ENCODE measurements at places on chromosomes 5 and 9.

- DNase-seq, result no peak
These were observed 9.8 kb downstream of the SEMA4D start for GRCh38 chr9:89488131-89488530.

DNA sequence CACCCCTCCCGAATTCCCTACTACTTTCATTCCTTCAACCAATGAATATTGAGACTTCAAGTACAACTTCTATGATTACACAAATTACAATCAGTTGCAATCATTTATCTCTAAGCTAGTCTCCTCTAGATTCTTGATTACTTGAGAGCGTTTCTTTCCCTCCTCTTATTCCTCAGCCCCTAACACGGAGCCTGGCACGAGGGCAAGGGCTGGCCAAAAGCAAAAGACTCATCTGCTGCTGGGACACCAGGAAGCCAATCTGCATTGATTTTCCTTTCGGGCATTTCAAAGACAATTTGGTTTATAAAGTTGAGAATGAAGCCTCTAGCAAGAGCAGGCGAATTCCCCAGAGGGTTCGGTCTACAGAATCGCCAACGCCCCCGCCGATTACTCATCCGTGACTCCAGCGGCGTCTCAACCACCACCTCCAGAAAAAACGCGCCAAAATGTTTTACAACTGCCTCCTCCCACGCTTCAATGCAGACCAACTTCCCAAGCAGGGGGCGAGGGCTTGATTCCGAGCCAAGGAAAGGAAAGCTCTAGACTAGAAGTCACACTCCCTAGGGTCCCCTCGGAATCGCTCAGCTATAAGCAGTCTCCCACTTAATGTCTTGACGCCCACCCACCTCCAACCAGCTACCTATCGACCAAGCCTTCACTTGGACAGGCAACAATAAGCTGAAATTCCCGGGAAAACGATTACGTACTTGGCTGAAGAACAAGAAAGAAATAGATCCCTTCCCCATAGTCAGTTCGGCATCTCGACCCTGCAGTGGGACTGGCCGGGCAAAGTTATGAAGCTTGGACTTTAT lies 1.5 kb downstream of the PCSK1 start:
- DNase-seq, result no peak

GRCh38 chr9:92729735-92730155 lies 34.9 kb downstream of the BICD2 start:
- no peak for DNase-seq

- DNase-seq, result no peak
These were observed 75.4 kb upstream of the SELENOP start for GRCh38 chr5:42887097-42887496.

- DNase-seq, result no peak
These were observed 141.8 kb downstream of the YIPF5 start for GRCh38 chr5:144028636-144029035.

DNA sequence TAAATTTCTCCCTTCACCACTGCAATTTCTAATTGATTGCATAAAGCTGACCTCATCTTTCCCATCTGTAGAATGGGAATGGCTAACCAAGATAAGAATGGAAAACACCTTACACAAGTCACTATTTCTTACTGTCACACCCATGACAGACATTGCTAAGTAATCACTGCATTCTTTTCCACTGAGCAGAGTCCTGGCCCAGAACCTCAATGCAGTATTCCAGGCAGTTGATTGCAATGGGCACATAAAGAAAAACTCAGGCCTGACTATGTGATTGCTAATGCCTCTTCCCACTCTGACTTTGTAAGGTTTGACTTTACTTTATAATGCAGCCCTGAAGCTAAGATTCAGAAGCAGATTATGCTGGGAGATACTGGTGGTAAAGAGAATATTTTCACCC lies 29.3 kb downstream of the TRIM32 start:
- no peak for DNase-seq

GRCh38 chr9:68536876-68537615 lies 3.6 kb downstream of the TMEM252 start:
- no peak for DNase-seq

DNA sequence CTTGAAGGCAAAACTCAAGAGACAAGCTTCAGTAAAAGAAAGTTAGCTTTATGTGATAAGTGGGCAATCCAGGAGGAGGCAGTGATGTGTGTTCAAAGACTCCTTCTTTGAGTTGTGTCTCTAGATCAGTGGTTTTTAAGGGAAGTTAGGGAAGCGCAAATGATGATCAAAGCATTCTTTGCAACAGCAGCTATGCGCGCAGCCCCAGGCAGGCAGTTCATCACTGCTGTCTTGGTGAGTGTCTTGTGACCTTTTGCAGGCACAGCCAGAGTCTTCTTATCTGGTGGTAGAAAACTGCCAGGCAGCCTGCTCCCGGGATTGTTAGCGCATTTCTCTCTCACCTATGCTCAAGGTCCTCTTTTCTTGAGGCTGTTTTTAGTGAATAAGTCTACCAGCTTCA lies 40.3 kb upstream of the CLK4 start:
- DNase-seq, result no peak

DNA sequence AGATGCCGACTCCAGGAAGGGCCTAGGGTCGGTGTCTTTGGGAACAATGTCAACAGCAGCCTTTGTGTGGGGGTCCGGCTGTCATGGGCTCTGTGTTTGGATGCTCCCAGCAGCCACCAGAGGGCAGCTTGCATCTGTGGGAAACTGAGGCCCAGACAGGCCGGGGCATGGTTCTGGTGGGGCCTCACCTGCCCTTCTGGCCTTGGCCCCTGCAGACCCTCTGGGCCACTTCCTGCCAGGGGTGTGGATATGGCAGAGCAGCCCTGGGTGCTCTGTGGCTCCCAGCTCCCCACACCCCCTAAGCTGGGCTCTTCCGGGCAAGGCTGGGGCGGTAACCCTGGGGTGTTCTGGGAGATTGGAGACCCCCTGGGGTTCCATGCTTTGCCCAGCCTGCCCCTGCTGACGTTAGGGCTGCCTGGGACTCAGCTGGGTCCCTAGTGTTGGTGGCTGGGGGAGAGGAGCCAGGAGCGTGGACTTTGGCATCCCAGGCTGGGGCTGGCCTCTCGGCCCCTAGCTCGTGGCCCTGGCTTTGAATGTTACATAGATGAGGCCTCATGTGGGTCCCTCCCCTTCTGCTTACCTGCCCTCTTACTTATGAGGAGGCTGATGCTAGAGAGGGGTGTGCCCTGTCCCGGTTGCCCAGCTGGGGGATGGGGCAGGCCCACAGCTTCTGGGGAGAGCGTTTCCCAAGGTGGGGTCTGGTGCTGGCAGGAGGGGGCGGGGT lies 38.3 kb downstream of the RXRA start:
- no peak for DNase-seq

GRCh38 chr9:127828262-127829031 lies 25.8 kb downstream of the FPGS start:
- DNase-seq, result no peak

GRCh38 chr5:135318924-135319323 lies 80.1 kb downstream of the MACROH2A1 start:
- no peak for DNase-seq

DNA sequence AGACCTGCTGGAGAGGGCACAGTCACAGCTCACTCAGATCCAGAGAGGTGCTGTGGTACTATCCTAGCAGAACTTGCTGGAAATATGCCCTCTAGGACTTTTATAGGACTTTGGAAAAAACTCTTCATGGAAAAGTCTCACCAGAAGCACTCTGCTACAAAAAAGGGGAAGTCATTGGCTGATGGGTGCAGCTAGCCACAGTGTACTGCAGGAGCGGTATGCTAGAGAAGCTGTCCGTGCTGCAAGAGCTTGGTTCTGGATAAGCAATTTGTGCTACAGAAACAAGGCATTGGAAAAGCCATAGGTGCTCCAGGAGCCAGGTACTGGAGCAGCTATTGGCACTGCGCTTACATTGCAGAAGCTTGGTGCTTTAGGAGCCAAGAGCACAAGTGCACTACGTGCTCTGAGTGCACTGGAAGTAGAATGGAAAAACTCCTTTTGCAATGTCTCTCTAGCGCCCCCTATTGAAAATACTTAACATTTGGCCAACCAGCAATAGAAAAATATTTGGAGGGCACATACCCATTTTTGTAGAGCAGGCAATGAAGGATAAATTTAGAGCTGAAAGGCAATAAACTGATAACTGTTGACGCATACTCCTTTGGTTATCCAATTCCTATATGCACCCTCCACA lies 83.4 kb downstream of the MEGF10 start:
- no peak for DNase-seq

- no peak for DNase-seq
These were observed 178.2 kb downstream of the SEC61B start for GRCh38 chr9:99400184-99400731.

DNA sequence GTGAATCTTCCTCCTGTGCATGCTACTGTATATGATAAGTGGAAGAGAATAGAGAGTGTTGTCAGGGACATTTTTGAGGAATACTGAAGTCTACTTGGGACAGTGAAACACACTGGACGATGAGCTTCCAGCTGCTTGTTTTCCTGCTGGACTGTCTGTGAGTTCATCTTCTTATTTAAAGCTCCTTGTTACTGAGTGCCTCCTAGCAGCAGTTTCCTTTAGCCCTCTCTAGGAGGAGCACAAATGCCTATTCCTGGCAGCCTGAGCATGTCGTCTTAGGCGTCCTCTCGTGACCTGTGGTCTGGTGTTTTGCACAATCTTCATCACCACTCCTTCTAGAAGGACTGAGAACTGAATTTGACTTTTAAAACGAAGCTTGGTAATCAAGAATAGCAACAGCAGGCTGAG lies 43.8 kb downstream of the ANKRD33B start:
- no peak for DNase-seq

GRCh38 chr5:81533629-81534405 lies 139.9 kb upstream of the ACOT12 start:
- DNase-seq, result no peak

- DNase-seq, result no peak
These were observed 35.8 kb downstream of the PHF2 start for GRCh38 chr9:93612052-93612795.

GRCh38 chr9:16611983-16612382 lies 258.5 kb downstream of the BNC2 start:
- DNase-seq, result no peak

DNA sequence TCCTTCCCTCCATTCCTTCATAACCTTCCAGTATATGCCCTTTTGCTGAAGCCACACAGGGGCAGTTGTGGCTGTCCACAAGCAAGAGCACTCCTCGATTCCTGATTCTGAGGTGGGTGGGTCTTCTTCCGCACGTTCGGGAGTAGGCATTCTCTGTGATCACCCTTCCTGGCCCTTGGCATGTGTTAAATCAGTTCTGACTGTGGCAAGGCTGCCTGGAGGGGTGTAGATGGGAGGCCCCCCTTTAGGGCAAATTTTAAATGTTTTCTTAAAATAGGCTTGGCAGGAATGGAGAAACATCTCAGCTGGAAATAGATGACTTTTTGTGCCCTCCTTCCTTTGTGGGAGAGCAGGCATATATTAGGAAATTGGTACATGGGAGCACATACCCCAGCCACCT lies 3.1 kb downstream of the AGXT2 start:
- no peak for DNase-seq

DNA sequence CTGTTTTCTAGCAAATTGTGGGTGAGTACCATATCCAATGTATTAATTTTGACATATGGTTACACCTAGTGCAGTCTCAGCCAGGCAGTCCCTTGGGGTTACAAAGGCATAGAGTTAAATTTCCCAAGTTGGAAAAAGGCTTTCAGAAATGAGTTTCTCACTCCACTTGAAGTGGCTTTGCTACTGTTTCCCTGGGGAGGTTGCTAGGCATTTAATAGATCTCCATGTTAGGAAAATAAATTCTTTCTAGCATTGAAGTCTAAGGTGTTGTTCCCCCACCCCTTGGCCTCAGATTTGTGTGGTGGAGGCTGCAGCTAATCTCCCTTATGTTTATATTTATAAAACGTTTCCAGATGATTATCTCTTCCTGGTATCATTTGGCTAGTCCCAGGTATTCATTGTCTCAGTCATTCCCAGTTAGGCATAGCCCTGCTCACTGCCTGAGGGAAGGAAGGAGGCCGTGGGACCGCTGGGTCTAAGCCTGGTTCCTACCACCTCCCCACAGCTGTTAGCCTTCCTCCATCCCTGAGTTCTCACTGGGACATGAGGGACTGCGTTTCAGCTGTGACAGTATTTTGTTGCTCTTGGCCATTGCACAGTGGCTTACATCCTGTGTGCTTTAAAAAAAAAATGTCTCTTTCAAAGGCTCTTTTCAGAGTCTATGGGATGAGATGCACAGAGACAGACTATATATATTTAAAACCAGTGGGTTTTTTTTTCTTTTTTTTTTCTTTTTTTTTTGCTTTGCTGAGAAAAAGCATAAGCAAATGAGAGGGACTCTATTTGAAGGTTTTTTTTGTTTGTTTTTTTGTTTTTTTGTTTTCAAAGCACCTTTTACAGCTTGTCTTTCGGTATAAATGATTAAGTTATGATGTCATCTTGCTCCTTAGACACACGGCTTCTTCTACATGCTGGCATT lies 121.5 kb downstream of the MAST4 start:
- DNase-seq, result no peak

GRCh38 chr9:33850267-33850629 lies 33.3 kb downstream of the UBE2R2 start:
- DNase-seq, result no peak

GRCh38 chr5:145203193-145203592 lies 631.9 kb downstream of the PRELID2 start:
- DNase-seq, result no peak

DNA sequence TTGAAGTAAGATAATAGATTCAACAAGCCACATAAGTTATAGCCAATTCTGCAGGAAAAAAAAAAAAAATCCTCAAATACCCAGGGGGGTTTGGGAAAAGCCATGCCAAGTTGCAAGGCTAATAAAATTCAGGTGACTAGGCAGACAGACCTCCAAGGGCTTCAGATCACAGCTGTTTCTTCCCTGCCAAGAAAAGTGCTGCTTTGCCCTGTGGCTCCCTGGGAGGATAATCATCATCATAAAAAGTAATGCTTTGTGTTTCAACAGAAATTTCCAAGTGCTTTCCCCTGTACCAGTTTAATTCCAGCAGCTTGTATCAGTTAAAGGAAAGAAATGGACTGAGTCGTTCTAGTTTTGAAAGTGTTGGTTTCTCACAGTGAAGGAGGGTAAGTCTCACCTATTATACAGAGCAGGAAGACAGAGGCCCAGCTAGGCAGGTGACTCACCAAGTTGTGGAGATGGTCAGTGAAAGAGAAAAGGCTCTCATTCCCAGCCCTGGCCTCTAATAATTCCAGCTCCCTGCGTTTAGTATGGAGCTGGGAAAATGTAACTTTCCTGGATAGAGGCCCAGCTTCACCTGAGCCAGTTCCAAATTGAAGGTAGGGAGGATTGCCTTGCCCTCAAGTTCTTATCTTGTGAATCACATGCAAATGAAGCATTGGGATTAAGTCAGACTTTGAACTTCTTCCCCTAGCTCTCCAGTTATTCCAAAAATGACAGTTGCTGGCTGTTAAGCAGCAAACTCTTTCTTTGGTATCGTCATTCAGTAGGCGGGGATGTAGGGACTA lies 263.4 kb downstream of the GRIA1 start:
- DNase-seq, result no peak

DNA sequence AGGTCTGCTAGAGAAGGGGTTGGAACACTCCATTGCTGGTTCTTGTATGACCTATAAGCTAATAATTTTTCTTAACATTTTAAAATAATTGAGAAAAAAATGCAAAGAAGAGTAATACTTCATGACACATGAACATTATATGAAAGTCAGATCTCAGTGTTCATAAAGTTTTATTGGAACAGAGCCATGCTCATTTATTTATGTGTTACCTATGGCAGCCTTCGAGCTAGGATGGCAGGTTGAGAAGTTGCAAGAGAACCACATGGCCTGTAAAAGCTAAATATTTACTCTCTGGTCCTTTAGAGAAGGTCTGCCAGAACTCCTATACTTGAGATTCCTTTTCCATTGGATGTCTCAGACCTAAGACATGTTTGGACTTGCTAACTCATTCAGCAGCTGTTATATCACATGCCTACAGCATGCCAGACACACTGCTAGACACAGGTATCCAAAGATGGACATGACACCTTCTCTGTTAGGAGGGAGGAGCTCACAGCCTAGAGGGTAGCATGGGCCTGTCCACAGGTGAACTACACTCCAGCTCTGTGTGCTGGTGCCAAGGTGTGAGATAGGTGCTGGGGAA lies 304.3 kb downstream of the ARHGAP26 start:
- DNase-seq, result no peak

All from activated gamma-delta T cell treated with Interleukin-2 at 50 U/mL for 16 hours (primary cell).